ENCODE measurements at places on chromosomes 5 and 9.

DNA sequence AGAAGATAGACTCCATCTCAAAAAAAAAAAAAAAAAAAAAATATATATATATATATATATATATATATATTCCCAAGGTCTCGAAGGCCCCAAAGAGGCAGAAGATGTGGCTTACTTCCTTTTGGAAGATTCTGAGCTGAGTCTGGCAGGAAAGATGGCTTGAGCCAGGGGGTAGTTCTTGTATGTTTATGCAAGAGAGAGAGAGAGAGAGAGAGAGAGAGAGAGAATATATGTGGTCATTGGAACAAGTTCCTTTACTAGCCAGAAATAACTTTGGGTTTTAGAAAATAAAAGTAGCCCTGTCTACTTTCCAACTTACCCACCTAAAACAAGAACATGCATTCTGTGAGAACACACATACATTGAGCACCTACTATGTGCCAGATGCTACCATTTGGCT is 17.6 kb downstream of the NCS1 start:
- no peak for DNase-seq

DNA sequence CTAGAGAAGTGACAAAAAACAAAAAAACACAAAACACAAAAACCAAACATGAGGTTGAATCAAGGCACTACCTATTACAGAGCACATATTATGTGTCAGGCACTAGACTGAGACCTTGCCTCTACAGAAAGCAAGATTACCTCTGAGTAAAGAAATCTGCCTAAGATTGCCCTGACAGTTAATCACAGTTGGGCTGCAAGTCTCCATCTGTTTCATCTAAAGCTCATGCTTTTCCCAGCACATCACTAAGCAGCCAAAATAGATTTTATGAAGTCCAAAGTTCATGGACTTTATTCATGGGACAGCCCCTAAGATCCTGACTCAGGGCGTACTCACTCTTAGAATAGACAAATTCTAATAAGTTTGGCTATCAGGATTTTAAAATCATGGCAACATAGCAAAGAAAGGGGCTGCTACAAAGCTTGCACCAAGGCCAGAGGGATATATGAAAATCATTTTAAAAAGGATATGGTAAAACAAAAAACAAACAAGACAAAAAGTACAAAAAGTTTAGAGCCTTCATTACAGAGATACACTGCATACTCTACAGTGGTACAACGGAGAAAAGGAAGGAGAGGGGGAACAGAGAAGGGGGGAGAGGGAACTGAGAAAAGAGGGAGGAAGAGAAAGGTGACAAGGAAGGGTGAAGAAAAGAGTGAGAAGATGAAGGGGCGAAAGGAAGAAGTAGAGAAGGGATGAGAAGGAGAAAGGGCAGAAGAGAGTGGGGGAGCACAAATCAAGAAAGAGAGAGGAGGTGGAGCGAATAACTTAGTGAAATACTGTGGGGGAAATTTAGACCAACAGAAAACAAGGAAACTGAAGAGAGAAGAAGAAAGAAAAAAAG is 58.2 kb downstream of the RICTOR start:
- no peak for DNase-seq

GRCh38 chr5:143004361-143005145 is 234.4 kb downstream of the ARHGAP26 start:
- DNase-seq, result no peak

GRCh38 chr9:78439190-78439865 is 142.4 kb downstream of the PSAT1 start:
- peak; percentile 66 for DNase-seq

- DNase-seq, result no peak
Measured at GRCh38 chr5:148393390-148393741, 9.6 kb downstream of the FBXO38 start.

DNA sequence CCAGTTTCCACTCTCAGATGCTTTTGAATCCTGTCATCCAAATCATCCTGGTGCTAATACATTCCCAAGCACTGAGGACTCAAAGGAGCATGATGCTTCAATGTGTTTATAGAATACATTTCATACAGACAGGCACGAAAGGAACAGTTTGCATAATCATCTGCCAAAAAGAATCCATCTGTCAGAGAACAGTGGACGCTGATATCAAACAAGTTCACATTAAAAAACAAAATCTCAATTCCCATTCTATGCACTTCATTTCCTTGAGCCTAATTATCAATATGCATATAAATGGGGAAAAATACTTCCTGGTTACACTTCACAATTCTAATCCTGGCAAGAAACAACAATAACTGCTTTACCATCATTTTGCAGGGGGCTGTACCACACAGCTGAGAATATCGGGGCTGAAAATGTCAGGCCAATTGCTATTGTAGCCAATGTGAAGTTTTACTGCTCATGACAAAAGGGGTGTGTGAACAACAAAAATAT is 125.5 kb upstream of the FAM174A start:
- no peak for DNase-seq

DNA sequence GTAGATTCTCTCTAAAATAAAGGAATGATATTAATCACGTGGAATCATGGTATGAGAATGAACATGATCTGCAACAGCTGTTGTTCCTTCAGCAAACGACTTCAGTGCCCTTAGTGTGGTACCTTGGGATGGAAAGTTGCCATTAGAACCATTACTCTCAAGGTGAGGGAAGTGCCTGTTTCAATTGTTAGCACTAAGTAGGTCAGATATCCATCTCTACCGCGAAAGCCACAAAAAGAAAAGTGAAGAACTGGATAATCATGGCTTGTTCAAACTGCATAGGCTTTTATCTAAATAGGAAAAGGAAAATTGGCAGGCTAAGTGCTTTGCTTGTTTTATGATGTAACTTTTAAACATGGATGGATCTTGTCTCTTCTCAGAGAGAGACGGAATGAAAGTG is 380.7 kb downstream of the MRPS30 start:
- no peak for DNase-seq

- DNase-seq, result no peak
Measured at GRCh38 chr5:145824040-145824439, 11.1 kb downstream of the PRELID2 start.

- DNase-seq, result no peak
Measured at GRCh38 chr9:134421888-134422287, 95.6 kb downstream of the RXRA start.

- DNase-seq, result no peak
Measured at GRCh38 chr5:136622747-136623146, 257.4 kb upstream of the TRPC7 start.

DNA sequence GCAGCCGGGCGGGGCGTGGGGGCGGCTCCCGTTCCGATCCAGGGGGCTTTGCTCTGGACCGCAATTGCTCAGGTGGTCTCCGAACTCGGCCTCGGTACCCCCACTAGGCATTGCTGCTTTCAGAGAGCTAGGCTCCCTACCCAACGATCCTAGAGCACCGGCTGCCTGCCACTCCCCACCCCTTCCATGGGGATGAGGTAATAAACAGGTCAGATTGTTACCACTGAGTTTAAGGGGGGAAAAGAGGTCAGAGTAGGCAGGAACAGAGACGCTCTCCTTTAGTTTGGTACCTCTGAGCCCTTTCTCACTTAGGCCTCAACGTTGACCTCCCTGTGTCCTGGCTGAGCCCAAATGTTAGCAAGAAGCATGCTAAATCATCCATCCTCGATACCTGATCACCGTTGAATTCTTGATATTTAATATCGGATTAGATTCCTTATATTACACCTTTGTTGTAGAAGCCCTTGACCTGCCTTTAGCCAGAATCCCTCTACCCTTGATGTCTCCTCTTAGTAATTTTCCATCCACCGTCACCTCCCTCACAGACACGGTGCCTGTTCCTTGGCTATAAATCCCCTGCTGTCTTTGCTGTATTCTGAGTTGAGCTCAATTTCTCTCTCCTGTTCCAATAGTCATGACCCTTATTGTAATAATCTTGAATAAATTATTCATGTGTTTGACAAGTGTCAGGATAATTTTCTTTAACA is 588 bp upstream of the PLPP1 start:
- DNase-seq, result no peak

- no peak for DNase-seq
Measured at GRCh38 chr9:84235511-84235910, 105.0 kb downstream of the SLC28A3 start.

GRCh38 chr5:25500635-25501034 is 855.9 kb upstream of the CDH10 start:
- DNase-seq, result no peak
